ENCODE measurements at places on chromosomes 3 and 15. TPM values are rescaled to one million over a fixed set of nuclear protein-coding genes. Genes with fewer than 3 reads are reported as not detected.

Gene GXYLT2
- total RNA-seq, result 0.09 TPM

GRCh38 chr3:144544871-144545270 is 573.2 kb downstream of the DIPK2A start:
- DNase-seq, result no peak

DNA sequence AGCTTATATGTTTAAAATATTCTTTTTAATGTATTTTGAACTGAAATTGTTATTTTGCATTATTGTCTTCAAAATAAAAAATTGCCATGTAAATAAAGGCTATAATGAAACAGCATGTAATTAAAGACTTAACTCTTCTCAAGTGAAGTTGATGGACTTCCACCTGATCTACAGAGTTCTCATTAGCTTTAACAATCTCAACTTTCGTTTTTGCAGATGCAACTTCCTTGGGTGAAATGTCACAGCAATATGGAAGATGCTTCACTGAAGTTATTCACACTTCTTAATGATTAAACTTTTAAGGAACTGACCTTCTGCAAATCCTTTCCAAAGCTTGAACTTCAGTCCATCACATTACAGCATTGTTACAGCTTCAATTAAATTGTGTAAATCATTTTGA is 63.6 kb downstream of the OSTN start:
- no peak for DNase-seq

DNA sequence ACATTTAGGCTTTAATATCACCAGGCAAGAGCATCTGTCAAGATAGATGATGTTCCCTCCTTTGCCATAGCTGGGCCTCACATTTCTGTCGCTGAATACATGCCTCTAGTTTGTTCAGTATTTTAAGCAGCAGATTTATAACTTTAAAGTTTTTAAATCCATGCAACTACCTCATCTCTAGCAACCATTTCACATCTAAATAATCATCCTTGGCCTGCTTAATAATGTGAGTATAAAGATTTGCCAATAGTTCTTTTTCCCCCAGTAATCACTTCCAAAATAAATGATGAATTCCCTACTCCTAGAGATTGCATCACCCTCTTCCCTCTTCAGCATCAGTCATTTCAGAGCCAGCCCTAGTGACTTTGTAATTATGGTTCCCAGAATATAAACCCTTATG is 36.2 kb upstream of the FILIP1L start:
- no peak for DNase-seq

Gene RLBP1
- not detected for total RNA-seq

Gene TGM4
- total RNA-seq, result 0.14 TPM

DNA sequence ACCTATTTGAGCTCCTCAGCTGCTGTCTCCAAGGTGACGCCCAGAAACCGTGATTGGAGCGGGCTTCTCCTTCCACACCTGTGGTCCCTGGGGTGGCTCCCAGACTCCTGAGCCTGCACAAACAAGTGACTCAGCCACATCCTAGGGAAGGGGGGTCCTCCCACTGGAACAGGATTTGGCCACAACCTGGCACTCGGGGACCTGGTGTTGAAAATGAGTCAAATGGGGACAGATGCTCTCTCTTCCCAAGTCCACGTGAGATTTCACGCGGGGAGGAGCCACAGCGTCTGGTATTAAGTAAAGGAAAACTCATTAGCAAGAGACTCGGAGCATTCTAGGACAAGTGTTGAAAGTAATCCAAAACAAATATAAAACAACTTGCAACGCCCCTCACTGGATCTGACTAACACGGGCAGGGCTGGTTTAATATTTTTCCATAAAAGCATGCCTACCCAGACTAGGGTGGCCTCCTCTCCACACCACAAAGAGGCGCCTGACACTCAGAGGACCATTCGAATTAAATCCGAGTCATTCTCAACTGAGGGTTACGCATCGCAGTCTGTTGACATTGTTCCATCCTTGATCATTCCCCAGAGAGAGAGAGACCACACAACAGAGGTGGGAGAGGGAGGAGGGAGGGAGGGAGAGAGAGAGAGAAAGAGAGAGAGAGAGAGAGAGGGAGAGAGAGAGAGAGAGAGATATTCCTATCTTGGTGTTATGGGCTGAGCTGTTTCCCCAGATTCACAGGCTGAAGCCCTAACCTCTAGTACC is 74.4 kb downstream of the MGLL start:
- DNase-seq, result peak; percentile 77

Gene WDR5B
- 4.8 TPM for total RNA-seq

DNA sequence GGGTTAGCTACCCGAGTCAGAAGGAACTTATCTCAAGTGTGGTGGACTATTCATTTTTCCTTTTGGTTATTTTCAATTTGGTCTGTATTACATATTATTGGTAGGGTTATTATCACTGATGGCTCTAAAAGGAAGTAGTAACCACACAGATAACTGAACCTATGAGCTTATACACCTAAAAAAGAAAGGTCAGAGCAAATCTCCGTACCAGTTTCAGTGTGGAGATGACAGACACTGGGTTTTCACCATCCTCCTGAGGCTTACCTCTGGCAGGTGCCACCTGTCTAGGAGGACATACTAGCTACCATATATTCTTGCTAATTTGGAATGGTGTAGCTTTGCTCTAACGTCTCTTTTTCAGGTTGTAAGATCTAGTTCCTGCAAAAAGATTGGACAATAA is 10.2 kb downstream of the GAP43 start:
- no peak for DNase-seq

Gene C3orf22
- not detected for total RNA-seq

Gene FGD5
- total RNA-seq, result 196 TPM

Gene TTLL13
- total RNA-seq, result 0.09 TPM

Gene GOLGB1
- 60.1 TPM for total RNA-seq

Gene GP9
- not detected for total RNA-seq

DNA sequence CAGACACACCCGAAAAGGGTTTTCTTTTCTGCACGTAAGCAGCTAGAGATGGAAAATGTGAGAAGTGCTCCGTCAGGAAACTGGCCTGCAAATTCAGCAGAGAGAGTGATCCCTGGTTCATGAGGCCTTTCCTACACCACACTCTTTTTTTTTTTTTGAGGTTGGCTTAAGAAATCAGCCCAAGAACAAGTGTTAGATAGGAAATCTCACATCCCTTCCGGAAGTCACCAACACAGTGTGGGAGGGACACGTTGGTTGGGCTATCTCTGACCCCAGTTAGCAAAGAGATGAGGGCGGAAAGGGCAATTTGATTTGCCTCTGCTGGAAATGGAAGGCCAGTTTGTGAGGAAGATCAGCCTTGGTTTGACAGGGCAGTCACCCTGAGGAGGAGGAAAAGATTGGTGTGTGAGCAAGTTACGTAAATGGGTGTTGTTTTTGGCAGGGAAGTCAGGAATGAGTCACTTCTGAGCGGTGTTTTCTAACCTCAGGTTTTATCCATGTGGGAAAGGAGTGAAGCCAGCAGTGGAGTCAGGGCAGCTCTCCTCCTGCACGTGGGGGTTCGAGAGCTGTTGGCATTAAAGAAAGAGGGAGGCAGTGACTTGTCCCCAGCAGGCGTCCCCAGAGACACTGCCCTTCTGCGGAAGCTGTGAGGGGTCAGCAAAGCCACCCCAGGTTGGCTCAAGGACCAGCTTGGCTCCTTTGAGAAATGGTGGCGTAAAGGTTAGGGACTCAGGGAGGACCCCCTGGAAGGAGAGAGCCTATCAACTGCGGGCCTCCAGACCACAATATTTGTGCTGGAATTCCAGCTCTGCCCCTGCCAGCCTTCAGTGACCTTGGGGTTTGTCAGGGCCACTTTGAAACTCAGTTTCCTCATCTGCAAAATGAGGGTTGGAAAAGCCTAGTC is 237.6 kb upstream of the BHLHE40 start:
- peak; percentile 98 for DNase-seq

Gene FES
- 110 TPM for total RNA-seq

DNA sequence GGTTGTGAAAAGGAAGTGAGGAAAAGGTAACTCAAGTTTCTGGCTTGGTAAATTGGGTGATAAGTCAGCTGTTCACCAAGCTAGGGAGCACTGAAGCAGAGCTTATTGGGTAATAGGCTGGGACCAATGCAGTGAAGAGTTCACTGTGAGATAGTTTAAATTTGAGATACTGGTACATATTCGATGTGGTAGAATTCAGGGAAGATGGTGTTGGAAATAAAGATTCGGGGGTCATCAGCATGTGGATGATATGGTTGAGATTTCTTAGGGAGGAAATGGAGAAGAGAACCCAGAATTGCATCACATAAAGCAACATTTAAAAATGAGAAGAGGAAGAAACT is 16.9 kb downstream of the MME start:
- no peak for DNase-seq

DNA sequence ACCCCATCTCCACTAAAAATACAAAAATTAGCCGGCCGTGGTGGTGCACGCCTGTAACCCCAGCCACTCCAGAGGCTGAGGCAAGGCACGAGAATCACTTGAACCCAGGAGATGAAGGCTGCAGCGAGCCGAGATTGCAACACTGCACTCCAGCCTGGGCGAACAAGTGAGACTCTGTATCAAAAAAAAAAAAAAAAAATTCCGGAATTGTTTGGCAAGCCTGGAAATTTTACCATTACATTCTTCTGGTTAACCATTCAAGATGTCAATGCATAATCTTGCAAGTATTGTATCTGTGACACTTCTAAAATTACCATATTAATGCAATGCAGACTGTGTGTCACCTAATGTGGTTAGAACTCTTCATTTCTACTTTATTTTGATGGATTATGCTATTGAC is 67.0 kb downstream of the CSNK1G1 start:
- no peak for DNase-seq

Gene KBTBD12
- total RNA-seq, result not detected

GRCh38 chr3:178518660-178519396 is 17.4 kb upstream of the KCNMB2 start:
- DNase-seq, result no peak

- DNase-seq, result no peak
Observed at GRCh38 chr15:100334905-100335304, 6.9 kb downstream of the ADAMTS17 start.

GRCh38 chr15:28080386-28080785 is 18.7 kb downstream of the OCA2 start:
- no peak for DNase-seq

Gene MAP6D1
- 3.0 TPM for total RNA-seq

DNA sequence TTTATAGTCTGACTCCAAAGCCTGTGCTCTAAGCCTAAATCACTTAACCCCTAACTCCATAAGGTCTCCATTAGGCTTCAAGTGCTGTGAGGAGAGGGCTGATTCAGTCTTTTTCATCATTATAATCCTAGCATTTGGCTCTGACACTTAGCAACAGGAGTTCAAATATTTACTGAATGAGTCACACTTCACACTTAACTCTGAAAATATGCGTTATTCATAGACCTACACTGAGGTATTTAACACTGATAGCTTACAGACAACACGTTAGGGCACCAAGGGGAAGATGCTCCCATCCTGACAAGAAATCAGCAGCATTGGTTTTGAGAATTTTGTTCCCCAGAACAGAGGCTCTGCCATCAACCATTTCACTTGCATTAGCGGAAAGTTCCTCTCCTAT is 53.5 kb downstream of the MSL2 start:
- DNase-seq, result peak; percentile 90

DNA sequence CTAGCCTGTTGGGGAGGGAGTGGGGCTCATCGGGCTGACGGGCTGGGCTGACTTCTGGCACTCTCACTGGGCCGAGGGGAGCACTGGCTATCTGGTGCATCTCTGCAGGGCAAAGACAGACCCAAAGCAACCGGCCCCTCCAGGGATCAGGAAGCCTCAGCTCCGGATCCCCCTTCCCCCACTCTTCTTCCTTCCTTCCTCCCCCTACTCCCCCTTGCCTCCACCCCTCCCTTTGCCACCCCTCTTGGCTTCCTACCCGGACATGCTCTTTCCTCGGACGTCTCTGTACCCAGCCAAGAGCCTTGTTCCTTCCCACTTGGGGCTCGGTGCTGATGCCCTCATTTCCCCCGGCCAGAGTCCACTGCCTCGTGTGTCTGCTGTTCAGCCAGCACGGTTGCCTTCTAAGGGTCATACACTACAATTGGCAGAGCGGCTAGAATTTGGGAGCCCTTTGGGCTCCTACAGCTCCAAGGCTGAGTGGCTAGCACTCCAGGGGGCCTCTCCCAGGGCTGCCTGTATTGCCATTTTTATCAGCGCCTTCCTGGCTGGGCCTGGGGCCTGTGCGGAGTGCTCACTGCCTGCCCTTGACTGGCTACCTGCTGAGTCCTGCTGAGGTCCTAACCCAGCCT is 10.9 kb downstream of the SEMA3F start:
- peak; percentile 56 for DNase-seq

Gene OR4F15
- not detected for total RNA-seq

DNA sequence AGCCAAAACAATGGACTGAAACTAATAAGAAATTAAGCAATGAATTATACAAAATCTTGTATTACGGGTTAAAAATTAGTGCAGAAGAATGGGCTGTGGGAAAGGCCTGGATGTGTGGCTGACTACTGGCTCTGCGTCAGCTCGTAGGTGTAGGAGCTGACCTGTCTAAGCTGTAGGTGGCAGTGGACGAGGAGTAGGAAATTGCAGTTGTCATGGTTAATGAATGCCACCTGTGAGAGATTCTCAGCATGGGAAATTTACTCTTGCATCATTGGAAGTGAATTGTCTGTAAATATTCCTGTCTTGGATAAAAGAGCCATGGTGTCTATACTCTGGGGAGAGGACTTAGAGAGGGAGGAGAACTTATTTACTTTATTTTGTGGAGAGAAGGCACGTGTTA is 23.4 kb downstream of the CHRNA7 start:
- DNase-seq, result no peak

Gene CHRNB4
- total RNA-seq, result not detected

Gene CCR8
- total RNA-seq, result not detected

DNA sequence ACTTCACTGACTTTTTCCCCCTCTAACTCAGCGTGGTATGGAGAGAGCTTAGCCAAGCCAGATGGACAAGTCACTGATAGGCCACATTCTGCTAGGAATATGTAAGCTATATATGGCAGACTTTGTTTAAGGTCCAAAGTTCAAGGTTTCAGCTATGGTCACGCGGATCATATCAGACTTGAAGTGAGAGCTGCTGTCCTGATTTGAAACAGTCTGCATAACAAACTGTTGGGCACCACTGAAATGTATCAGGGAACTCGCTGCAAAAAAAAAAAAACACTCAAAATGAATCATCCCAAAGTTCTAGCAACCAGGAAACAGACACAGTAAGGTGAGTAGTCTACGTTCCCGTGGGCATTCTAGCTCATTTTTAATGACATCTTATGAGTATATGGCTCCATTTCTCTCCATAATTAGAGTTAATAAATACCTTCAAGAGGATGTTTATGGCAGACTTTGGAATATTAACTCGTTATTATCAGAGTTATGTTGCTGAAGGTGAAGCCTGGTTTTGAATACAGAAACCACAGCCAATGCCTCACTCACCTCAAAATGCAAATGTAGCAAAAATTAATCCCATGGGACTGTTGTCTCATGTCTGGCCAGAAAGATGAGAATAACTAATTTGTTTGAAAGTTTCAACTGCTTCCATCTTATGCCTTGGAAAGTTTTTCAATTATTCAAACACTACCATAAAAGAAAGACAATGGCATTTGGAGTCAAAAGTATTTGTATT is 12.3 kb downstream of the DPH3 start:
- peak; percentile 28 for DNase-seq

Gene NR1I2
- total RNA-seq, result under 0.01 TPM

Gene TMEM42
- 9.2 TPM for total RNA-seq

- DNase-seq, result peak; percentile 9
Observed at GRCh38 chr3:124168271-124168670, 176.3 kb upstream of the ROPN1 start.

Gene SLC2A2
- total RNA-seq, result not detected
